NCI-H345 (cell line): ENCODE measurements at places on chromosomes 16 and 17.

GRCh38 chr17:40598619-40599467, 33.6 kb upstream of the CCR7 start:
- no peak for DNase-seq

DNA sequence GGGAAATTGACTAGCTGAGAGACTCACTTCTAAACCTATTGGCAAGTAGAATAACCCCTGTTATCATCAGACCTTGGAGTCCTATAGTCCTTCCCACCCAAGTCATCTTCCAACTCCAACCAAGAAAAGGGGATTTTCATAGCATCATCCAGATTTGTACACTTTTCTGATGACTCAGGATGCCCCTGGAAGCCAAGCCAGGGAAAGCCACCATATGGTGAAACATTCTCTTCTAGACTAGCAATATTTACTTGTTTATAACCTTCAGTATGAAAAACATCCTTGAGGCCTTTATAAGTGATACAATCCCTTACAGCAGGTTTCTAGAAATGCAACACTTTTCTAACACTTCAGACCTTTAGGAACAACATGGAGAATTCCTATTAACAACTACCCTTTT, 618.8 kb upstream of the CDH11 start:
- no peak for DNase-seq

DNA sequence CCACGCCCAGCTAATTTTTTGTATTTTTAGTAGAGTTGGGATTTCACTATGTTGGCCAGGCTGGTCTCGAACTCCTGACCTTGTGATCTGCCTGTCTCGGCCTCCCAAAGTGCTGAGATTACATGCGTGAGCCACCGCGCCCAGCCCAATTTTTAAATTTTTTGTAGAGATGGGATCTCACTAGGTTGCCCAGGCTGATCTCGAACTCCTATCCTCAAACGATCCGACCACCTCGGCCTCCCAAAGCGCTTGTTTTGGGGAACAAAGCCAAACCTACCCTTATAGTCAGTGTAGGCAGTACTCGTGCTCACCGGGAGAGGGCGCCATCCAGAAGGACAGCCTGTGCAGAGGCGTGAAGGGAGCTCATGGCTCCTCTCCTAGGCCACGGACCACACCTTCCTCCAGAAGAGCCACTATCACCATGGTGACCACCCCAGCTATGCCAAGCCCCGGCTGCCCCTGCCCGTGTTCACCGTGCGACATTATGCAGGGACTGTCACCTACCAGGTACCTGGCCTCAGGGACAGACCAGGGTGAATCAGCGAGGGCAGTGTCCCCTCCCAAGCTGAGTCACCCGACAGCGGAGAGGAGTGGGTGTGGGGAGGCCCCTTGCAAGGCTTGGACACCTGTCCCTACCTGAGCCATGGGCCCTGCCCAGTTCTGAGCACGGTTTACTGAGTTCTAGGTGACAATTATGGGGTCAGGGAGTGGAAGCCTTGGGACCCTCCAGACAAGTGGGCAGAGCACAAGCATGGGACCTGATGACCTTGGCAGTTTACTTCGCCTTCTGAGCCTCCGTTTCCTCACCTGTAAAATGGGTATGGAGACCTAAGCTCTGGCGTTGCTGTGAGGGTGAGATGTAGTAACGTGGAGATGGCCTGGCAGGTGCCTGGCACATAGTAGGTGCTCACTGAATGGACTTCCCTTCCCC, 13.7 kb downstream of the MYO15B start:
- DNase-seq: peak; percentile 29

DNA sequence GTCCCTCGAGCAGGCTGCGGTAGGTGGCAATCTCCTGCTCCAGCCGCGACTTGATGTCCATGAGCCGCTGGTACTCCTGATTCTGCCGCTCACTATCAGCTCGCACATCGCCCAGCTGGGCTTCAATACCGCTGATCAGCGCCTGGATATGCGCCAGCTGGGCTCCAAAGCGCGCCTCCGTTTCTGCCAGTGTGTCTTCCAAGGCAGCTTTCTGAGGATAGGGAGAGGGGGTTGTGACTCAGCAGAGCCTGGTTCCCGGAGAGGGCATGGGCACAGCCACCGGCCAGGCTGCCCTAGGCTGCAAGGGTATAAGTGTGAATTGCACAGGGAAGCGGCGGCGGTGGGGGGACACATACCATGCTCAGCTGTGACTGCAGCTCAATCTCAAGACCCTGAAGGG, 4.3 kb downstream of the KRT19 start:
- DNase-seq: no peak

DNA sequence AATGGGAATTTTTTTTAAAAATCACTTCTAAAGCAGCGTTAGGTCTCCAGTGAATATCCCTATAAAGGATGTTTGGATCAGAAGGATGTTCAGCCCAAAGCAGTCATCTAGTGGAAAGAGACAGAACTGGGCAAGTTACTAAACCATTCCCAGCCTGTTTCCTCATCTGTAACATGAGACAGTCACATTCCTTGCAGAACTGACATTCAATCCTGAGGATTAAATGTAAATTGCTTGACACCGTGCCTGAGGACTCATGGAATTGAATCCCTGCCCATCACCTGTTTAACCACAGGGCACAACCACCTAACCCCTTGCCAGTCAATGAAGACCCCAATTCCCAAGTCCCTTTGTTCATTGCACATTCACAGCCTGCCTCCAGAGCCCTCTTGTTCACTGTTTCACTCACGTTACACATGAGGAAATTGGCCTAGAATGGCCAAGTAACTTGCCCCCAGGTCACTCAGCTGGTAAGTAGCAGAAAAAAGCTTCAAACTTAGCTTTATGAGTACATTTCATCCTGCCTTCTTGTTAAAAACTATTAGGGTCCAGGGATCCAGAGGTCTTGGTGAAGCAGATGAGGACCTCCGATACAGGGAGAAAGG, 1.4 kb downstream of the CMTM2 start:
- no peak for DNase-seq

DNA sequence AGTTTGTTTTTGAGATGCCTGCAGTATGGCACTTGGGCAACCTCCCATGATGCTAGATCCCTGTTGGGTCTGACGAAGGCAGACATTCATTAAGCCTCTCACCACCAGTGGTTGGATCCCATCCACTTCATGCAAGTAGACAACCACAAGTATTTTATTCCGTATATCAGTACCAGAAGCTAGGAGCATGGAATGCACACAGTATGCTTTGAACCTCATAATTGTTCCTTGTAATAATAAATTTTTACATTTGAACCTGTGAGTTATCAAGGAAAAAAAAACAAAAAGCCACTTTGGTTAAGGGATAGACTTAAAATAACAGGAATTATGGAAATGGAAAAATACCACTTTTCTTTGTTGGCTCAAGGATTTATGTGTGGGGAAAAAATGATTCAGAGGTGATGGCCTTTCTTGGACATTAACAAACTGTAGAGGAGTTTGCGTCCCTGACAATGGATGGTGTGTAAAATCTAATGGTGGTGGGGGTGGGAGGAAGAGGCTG, 107.1 kb upstream of the KCNJ16 start:
- no peak for DNase-seq

- DNase-seq: no peak
Measured at GRCh38 chr17:34780438-34780837, 180.8 kb downstream of the CCT6B start.

GRCh38 chr16:22635357-22635761, 124.7 kb downstream of the NPIPB5 start:
- no peak for DNase-seq

DNA sequence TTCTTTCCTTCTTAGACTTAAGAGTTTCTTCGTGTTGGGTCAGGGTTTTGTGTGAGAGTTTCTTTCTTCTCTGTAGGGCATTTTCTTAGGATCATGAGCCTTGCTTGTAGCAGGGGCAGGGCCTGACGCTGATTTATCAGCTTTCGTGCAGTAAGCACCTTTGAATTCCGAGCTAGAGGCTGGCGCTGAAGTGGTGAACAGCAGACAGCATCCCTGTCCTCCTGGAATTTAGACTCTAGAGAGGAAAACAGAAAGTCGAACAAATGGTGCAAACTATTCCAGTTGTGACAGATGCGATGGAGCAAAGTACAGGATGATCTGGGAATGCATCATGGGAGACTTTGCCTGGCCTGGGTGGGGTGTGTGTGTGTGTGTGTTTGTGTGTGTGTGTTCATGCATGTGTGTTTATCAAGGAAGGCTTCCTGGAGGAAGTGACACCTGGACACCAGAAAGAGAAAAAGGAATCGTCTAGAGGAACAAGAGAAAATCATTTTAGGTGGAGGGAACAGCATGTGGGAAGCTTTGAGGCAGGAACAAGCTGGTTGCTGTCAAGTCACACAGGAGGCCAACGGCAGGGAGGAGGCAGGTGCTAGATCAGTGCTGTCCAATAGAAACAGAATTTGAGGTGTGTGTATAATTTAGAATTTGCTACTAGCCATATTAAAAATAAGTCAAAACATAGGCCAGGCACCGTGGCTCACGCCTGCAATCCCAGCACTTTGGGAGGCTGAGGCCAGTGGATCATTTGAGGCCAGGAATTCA, 60.2 kb downstream of the WWP2 start:
- DNase-seq: no peak

GRCh38 chr16:31077592-31078396, 3.6 kb downstream of the ZNF646 start:
- no peak for DNase-seq

- DNase-seq: peak; percentile 55
Measured at GRCh38 chr17:74513987-74514631, 17.2 kb downstream of the CD300LB start.

GRCh38 chr16:13036600-13036999, 135.2 kb downstream of the SHISA9 start:
- DNase-seq: no peak

DNA sequence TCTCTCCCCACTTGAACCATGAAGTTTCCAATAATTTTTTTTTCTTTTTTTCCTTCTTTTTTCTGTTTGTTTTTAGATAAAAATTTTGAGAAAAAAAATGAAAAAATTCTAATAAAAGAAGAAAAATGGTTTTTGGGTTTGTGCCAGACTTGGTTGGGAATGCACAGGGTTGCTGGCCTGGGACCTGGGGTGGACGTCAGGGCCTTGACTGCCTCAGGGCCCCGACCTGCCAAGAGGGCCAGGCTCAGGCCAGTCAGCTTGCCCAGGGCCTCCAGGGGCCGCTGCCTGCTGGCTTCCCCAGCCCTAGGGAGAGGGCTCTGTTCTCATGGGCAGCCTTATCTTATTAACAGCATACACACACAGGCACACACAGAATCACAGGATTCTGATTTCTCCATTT, 6.5 kb downstream of the TBX6 start:
- no peak for DNase-seq

DNA sequence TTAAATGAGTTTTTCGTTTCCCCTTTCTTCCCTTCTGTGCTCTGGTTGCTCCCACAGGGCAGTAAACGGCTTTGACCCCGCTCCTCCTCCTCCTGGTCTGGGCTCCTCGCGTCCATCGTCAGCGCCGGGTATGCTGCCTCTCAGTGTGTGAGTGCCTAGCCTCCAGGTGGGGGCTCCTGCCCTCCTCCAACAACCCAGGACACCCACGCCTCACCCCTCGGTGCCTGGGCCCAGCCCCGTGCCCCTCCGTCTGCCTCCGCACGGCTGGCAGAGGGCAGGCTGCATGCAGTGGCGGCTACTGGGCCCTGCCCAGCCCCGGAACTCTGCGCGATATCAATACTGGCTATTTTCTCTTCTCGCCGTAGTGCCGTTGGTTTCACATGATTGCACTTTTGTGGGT, 31.2 kb downstream of the NDEL1 start:
- DNase-seq: no peak

DNA sequence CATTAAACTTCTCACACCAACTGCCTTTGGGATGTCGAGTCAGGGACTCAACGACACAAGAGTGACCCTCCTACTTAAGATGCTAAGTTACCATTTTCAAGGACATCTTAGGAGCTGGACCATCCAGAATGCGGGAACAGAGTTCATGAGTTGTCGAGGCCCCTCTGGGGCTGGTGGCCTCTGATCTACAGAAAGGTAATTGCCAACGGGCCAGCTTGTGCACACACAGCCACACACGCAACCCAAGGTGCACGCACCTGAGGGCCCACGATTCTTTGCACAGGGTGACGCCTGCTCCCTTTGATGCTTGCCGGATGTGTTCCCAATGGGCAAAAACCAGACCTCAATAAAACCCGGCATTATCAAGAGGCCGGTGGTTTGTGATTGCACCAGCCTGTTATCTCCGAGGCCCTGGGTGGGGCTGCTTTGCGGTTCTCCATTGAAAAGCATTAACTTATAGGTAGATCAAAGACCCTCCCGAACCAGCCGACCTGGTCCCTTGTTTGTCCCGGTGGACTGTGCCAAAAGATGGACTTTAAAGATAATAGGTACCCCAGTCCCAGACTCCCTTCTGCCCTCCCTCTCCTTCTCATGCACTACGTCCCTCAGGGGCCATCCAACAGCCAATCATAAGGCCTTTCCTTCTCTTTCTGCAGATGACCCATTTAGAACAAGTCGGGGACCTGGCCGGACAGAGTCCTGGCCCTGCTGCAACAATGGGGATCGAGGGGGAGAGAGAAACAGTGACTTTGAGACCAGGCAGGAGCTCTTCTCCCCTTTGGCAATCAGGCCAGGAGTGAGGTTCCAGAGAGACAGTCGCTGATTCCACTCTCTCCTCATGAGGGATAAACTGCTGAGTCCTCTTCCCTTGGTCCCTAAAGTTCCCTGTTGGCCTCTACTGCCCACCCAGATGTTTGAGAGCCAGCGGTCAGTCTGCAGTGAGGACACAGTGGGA, 292.5 kb downstream of the SOX9 start:
- no peak for DNase-seq

- no peak for DNase-seq
Measured at GRCh38 chr17:67500261-67500660, 123.2 kb downstream of the PITPNC1 start.

DNA sequence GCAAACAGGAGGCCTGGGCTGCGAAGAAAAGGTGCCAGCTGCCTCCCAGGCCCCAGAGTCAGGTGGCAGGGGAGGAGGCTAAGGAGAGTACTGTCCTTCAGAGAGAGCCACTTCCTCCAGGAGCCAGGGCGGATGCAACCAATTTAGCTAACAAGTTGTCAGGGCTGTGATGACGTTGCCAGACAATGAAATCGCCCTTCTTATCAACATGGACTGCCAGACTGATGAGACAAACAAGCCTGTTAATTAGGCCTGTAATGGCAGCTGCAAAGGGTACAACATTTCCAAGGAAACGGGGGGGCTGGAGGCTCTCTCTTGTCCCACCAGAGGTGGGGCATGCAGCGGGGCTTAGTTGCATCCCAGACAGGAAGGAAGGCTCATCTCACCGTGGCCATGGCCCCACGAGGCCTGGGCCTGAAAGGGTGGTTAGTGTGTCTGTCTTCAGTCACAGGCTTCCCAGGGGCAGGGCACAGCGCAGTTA, 111.8 kb downstream of the SDK2 start:
- DNase-seq: no peak

- no peak for DNase-seq
Measured at GRCh38 chr17:78897664-78898047, 5.3 kb downstream of the CEP295NL start.
